ENCODE measurements at places on chromosomes 5 and 9.
A peak's percentile ranks its signal among the peaks of the same experiment; 100 is the strongest.

GRCh38 chr5:71922584-71923106 lies 184.6 kb upstream of the MAP1B start:
- DNase-seq: no peak

- no peak for DNase-seq
Measured at GRCh38 chr5:77302247-77302646, 91.8 kb downstream of the PDE8B start.

DNA sequence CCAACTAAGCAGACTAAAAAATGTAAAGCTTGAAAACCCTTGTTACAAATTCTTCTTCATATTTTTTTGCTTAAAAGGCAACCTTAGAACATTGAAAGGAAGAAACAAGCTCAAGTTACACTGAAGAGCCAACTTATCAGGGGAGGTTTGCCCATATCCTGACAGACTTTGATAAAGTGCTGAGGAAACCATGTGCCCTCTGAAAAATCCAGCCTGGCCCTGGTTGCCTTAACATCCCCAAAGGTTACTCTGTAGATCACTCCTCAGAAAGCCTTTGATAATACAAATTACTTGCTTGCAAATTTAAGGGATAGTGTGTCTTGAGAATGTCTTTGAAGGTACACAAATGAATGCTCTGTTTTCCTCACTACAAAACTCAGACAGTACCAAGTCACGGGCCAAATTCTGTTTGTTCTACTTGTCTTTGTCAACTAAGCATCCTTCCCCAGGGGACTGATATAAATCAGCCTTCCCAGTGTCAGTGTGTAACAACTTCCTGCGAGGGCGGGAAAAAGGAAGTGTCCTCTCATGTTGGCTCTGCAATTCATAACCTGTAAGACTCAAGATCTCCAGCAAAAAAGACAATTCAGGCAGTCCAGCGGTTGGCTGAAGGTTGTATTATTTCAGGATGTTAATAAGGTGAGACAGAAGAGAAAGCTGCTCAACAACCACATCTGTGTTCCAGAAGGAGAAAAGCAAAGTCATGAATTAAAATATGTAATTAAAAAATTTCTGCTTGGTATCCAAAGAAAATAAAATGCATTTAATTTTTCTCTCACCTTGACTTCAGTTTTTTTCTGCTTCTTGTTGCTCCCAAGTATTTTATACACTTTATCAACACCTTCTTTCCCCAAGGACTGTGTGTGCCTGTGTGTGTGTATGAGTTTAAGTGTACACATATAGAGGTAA lies 199.9 kb downstream of the PIK3R1 start:
- no peak for DNase-seq

DNA sequence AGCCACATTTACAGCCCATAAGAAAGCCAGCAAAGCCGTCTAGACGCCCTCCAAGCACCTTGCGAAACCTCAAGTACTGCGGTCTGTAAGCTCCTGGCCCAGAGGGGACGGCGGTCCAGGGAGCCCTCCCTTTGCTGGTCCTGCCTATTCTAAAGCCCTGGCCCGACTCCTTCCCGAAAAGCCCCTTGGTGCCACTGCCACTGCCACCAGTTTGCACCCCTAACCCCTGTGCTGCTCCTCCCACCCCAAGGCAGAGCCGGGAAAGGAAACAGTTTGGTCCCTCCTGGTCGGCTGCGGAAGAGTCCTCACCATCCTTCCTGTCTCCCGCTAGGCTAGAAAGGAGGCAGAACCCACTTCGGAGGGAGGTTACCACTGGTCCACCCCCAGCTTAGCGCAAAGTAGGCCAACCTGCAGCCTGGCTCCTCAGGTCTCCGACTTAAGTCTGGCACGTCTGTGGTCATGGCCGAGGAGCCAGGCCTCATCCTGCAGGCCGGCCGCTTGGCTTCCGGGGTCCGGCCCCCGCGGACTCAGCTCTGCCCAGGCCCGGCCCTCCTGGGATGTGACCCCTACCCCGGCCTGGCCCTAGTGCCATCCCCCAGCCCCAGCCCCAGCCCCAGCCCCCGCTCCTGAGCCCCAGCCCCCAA lies 916 bp downstream of the TOR1A start:
- peak; percentile 60 for DNase-seq

Measured in GF-D8 (cell line).